ENCODE measurements at places on chromosomes 13 and 19. TPM values are rescaled to one million over a fixed set of nuclear protein-coding genes. Genes with fewer than 3 reads are reported as not detected.

Gene SGCG
- total RNA-seq, result not detected

Gene LRCH1
- total RNA-seq, result 15.8 TPM

Gene NDUFA7
- total RNA-seq, result 101 TPM

Gene PDS5B
- 21.7 TPM for total RNA-seq

Gene CACNA1A
- 0.03 TPM for total RNA-seq

Gene ASF1B
- total RNA-seq, result 30.4 TPM

Gene SIGLEC6
- total RNA-seq, result not detected

Gene PLK5
- not detected for total RNA-seq

Gene C19orf38
- not detected for total RNA-seq

Gene SLC10A2
- 0.39 TPM for total RNA-seq

Gene LYPD3
- 16.3 TPM for total RNA-seq

Gene KISS1R
- total RNA-seq, result not detected

Gene CGB8
- not detected for total RNA-seq

Gene RAB4B
- total RNA-seq, result 17.0 TPM

Gene IRGC
- not detected for total RNA-seq

Gene KCNC3
- not detected for total RNA-seq

Gene NAPSA
- 0.41 TPM for total RNA-seq

Gene ERICH4
- total RNA-seq, result not detected

Gene RFPL4A
- not detected for total RNA-seq

Gene ZNF223
- 3.6 TPM for total RNA-seq

Gene SULT2A1
- not detected for total RNA-seq

Gene KLF2
- 0.32 TPM for total RNA-seq

Gene PRMT1
- 373 TPM for total RNA-seq

Gene ONECUT3
- total RNA-seq, result not detected

Gene BCKDHA
- total RNA-seq, result 18.7 TPM

Gene PSG6
- not detected for total RNA-seq

Gene TGFBR3L
- 2.1 TPM for total RNA-seq

Gene CCDC70
- total RNA-seq, result not detected

Gene ZNF540
- total RNA-seq, result 0.27 TPM

Gene ZNF610
- total RNA-seq, result 0.95 TPM

Gene RUBCNL
- not detected for total RNA-seq

Gene ZNF888
- 5.3 TPM for total RNA-seq

Gene SRRM5
- 0.04 TPM for total RNA-seq

Gene ZNF208
- total RNA-seq, result 1.4 TPM

Gene VSIG10L
- 0.99 TPM for total RNA-seq

Gene ZNF558
- total RNA-seq, result 10.8 TPM

Gene PSG3
- not detected for total RNA-seq

Gene LILRB3
- total RNA-seq, result not detected

Gene FFAR3
- not detected for total RNA-seq

Gene OR7C1
- total RNA-seq, result not detected

Gene LIN37
- 9.5 TPM for total RNA-seq

Gene ZNF180
- 8.7 TPM for total RNA-seq

Gene CPAMD8
- 0.17 TPM for total RNA-seq

Gene LILRA2
- not detected for total RNA-seq

Gene TMEM190
- not detected for total RNA-seq

Gene FFAR1
- total RNA-seq, result not detected

Gene NLRP7
- total RNA-seq, result not detected

Gene BRCA2
- 15.2 TPM for total RNA-seq

Gene SPTBN4
- 0.56 TPM for total RNA-seq

Gene PHLDB3
- total RNA-seq, result 14.8 TPM

Gene PSPN
- 1.1 TPM for total RNA-seq

Gene CD22
- total RNA-seq, result not detected

Gene NLRP11
- not detected for total RNA-seq

Gene DZIP1
- total RNA-seq, result 7.1 TPM

Gene REEP6
- 1.1 TPM for total RNA-seq
